ENCODE measurements at places on chromosomes 1 and 21.

DNA sequence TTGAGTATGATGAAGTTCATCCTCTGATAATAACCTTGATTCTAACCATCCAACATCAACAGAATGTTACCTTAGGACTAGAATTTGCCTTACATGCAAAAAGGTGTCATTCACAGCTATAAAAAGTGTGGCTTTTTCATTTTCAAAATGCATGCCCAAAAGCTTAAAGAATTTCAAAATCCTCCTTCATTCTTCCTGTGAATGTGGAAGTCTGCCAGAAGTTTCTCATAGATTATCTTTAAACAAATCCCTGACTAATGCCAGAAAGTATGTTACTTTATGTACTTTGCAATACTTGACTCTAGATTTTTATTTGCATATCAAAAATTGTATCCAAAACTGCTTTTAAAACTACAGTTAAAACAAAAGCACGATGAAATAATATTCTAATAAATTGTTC lies 270.6 kb upstream of the ZRANB2 start:
- DNase-seq = no peak

- no peak for DNase-seq
Observed at GRCh38 chr21:45401054-45401518, 3.9 kb upstream of the COL18A1 start.

GRCh38 chr1:163372576-163372975 lies 50.8 kb downstream of the NUF2 start:
- no peak for DNase-seq

GRCh38 chr1:67338642-67339041 lies 31.0 kb downstream of the IL12RB2 start:
- peak; percentile 68 for DNase-seq

DNA sequence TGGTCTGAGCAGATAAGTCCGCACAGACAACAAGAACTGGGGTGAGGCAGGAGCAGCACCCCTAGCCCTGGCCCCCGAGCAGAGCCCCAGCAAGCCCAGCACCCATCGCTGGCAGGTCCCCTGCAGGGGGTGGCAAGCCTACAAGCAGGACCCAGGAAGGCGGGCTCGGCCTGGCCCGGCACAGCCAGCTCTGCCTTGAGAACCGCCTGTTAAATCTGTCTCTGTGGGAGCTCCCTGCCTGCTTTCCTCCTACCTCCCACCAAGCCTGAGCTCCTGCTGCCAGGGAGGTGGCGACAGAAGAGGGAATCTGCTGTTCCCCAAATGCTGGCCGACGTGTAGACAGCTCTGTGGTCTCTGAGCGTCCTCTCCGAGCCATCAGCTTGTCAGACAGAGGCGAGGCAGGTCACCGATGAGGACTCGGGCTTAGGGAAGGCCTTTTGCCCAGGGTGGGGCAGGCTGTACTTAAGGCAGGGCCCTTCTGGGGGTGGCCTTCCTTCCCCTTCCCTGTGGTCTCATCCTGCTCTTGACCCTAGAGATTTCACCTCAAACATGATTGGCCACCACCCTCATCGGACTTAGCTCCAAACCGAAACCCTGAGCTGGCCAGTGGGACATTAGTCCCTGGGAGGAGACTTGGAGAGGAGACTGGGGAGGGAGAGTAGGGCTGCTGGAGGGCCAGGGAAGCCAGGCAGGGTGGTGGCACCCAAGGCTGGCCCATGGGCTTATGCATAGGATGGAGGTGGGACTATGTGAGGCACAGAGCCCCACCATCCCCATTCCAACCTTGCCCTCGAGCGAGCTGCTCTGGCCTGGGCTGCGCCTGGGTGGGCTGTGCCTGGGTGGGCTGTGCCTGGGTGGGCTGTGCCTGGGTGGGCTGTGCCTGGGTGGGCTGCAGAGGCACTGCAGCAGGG lies 7.7 kb downstream of the SELENON start:
- no peak for DNase-seq

GRCh38 chr1:244964112-244964971 lies 100.0 kb upstream of the HNRNPU start:
- DNase-seq = no peak

GRCh38 chr1:19130468-19130867 lies 79.6 kb downstream of the UBR4 start:
- DNase-seq = no peak

- no peak for DNase-seq
Observed at GRCh38 chr1:209158851-209159250, 424.7 kb upstream of the CAMK1G start.

DNA sequence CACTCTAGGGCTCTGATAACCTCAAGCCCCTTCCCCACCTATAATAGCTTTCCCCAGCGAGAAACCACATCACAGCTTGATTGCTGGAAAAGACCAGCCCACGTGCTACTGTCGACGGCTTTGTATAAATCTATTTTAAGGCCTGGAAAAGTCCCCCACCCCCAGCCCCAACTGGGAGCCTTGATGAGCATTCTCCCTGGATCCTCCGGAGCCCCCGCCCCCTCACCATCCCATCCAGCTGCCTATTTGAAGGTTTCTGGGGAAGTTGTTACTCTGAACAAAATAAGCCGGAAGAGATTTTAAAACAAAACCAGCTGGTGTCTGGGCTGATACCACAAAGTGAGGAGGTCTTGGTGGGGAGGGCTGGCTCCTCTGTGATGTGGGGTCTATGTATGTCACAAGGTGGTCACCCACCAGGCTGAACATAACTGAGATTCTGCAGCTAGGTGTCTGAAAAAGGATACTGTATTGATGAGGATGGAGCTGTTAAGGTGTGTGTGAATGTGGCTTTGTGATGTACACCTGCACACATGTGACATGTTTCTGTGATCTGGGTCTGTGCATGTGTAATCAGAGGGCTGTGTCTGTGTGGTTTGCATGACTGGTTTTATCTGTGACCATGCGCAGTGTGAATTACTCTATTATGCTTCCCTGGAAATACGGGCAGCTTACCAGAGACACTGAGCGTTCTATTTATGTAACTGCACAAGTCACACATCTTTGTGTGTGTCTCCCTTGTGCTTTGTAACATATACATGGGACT lies 25.0 kb downstream of the RIMS3 start:
- DNase-seq = no peak

GRCh38 chr1:231032963-231033362 lies 7.1 kb downstream of the FAM89A start:
- no peak for DNase-seq

DNA sequence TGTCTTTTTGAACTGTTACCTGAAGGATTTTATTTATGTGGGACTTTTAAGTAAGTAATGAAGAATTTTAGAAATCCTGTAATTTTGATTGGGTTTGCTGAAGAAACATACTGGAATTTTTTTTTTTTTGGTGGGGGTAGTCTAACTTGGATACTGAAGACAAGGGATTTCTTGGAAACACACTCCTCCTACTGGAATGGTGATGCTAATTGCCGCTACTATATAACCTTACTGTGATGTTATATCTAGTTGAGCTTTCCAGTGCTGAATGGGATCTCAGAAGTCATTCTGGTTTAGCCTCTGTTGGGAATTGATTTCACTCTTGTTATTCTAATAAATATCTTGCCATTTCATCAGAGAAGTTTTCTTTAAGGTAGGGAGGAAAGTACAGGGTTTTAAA lies 8.4 kb downstream of the PPP2R5A start:
- peak; percentile 12 for DNase-seq

DNA sequence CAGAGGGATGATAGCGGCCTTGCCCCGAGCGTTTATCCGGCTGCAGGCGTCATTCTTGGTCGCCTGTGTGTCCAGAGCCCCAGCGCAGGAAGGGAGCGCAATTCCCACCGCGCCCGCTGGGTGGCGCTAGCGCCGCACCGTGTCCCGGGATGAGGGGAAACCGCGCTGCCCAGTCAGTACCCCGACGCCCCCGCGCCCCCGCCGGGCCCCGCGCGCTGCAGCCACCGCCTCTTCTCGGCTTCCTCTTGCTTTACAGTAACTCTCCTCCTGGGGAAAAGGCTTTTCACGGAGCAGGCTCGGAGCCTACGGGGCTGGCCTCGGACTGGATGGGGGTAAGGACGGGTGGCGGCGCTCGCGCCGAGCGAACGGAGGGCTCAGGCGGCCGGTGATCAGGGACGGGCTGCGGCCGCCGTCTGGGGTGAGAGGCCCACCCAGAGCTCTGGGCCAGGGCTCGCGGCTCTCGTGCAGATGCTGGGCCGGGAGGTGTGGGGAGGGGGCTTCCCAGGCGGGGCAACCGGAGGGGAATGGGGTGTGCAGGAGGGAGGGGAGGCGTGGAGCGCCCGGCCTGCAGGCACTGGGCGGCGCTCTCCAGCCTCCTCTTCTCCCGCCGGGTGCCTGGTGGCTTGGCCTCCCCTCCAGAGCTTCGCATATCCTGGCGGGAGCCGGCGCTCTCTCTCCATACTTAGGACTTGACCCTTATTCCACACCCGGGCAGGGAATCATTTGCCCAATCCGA lies 29.8 kb downstream of the TEX35 start:
- peak; percentile 98 for DNase-seq

- no peak for DNase-seq
Observed at GRCh38 chr1:34865573-34865972, 6.0 kb upstream of the SMIM12 start.

GRCh38 chr1:84164567-84165021 lies 20.5 kb downstream of the PRKACB start:
- DNase-seq = no peak

DNA sequence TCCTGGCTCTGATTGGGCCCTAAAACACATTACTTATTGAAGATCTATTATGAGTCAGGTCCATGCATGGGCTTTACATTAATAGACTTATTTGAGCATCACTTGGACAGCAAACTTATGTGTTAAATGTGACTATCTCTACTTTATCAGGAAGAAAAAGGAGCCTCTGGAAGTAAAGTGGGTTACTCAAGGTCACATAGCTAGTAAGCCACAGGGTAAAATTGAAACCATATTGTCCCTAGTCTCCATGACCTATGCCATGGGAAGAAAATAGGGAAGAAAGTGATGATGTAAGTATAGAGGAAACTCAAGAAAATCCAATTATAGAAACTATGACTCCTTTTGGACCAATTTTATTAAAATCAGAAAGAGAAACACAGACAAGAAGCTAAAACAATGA lies 555.3 kb downstream of the NUF2 start:
- no peak for DNase-seq

- DNase-seq = no peak
Observed at GRCh38 chr1:229716704-229717103, 90.7 kb downstream of the URB2 start.

- no peak for DNase-seq
Observed at GRCh38 chr1:234530672-234531071, 51.7 kb upstream of the TARBP1 start.

DNA sequence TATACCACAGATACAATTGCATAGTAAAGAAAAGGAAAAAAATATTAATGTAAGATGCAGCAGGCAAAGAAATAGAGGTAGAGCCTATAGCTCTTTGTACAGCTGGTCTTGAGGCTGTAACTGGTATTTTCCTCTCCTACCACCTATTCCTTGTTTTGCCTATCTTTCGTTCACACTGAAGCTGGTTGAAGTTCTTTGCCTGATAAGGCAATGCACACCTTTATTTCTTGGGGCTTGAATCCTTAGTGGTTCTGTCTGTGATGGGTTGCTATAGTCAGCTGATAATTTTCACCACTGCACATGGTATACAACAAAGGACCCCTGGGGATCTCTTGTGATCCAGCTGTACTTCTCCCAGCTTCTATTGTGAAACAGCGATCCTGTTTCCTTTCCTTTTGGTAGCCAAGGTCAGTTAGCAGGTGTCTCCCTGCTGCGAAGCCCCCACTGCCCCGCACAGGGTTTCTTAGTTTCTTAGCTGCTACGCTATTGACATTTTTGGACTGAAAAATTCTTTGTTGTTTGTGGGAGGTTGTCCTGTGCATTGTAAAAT lies 9.9 kb upstream of the TSNAX start:
- DNase-seq = no peak

GRCh38 chr1:157025856-157026255 lies 19.7 kb downstream of the ARHGEF11 start:
- DNase-seq = no peak

DNA sequence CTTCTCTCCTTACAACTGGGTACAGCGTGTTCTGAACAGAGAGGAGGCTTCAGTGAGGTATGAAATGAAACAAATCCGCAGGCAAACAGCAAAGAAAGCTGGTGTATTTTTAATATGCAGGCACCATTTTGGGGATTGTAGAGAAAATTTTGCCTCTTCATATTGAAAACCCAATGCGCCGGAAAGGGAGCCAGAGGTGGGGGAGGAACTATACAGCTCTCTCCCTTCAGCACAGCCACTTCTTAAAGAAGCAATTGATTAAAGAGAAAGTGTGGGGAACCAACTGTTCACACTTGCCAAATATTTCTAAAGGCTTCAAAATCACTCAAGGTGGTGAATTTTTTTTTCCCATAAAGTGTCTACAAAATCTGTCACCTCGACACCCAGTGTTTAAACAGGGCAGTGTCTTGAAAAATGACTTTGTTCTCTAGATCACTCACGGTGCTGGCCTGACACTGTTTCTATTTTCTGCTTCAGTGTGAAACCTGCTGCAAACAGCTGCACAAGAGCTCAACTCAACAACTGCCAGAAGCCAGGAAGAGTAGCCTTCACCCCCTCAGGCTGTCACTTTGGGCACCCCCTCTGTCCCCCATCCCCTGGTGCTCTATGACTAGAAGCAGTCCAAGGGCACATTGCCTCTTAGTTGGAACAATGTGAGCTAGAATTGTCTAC lies 123.8 kb upstream of the CTTNBP2NL start:
- DNase-seq = no peak

GRCh38 chr1:117712621-117713020 lies 106.8 kb downstream of the TENT5C start:
- no peak for DNase-seq

- peak; percentile 19 for DNase-seq
Observed at GRCh38 chr1:194225821-194226220, 1039.4 kb upstream of the B3GALT2 start.

DNA sequence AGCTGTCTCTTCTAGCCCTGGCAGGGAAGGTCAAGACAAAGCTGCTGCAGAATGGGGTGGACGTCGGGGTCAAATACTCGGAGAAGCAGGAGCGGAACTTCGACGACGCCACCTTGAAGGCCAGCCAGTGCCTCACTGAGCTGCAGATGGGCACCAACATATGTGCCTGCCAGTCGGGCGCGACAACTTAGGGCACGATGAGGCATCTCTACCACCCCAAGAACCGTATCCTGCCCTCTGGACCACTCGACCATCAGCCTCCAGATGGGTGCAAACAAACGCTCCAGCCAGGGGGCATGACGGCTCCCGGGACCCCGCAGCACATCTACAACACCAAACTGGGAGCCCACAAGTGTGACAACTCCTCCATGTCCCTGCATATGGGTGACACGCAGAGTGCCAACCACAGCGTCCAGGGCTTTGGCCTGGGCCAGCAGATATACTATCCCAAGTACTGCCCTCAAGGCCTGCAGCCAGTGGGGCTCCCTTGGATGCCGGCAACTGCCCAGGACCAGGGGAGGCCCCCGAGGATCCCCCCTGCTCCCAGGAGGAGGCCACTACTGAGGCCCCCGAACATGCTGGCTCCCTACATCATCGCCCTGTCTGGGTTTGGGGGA lies 42.5 kb upstream of the POGK start:
- no peak for DNase-seq

GRCh38 chr21:36881228-36881627 lies 85.2 kb downstream of the HLCS start:
- no peak for DNase-seq

DNA sequence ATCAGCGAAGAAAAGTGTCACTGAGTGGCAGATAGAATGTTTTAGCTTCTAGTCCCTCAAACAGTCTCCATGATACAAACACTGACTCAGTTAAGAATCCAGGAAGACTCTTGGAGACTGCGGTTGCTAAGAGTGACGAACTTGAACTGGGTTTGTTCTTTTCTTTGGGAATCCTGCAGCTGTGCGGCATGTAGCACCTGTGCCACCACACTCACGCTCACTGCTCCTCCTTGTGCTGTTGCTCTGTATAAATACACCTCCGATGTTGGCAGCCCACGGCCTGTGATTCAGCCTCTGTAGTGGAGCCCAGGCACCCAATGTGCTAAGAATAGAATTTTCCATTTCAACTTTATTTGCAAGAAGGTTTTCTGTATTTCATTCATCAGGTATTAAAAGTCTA lies 5.5 kb upstream of the PPIE start:
- DNase-seq = no peak
